ENCODE measurements at places on chromosomes 12 and 14.

DNA sequence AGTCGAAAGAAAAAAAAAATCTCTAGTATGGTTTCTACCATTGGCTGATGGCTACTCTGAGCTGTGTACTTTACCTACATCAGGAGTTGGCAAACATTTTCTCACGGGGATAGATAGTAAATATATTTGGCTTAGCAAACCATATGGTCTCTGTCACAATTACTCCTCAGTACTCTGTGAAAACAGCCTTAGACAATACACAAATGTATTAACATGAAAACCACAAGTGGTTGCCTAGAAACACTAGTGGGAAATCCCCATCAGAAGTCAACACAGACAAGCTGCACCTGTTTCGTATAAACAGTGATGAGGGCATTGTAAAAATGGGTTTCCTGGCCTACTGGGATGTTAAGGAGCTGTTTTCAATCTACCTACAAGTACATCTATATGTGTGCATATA is 84.6 kb upstream of the NAV3 start:
- no peak for DNase-seq

GRCh38 chr12:93169536-93169935 is 208.2 kb upstream of the NUDT4 start:
- no peak for DNase-seq

- no peak for DNase-seq
Measured at GRCh38 chr12:70083677-70084020, 159.6 kb upstream of the CNOT2 start.

- no peak for DNase-seq
Measured at GRCh38 chr14:99829450-99829849, 36.2 kb downstream of the EML1 start.

DNA sequence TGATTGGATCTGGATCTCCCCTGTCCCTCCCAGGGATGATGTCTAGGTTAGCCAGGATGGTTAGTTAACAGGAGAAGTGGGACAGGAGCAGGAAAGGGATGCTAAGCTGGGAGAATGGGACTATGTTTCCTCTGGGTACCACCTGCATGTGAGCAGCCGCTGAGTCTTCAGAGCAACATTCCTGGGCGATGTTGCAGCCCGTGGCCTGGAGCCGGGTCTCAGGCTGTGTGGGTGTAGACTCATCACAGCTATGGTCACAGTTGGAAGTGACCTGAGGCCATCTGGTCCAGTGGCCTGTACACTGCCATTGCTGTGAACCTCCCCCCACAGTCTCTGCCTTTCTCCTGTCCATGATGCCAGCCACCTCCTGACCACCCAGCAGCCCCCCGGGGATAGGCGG is 422.6 kb downstream of the DPF3 start:
- no peak for DNase-seq

GRCh38 chr12:110102255-110102654 is 21.9 kb upstream of the IFT81 start:
- DNase-seq, result no peak

- no peak for DNase-seq
Measured at GRCh38 chr14:96748362-96748761, 48.8 kb upstream of the VRK1 start.

GRCh38 chr12:66549050-66549389 is 129.9 kb downstream of the GRIP1 start:
- no peak for DNase-seq

GRCh38 chr12:106084014-106084671 is 54.6 kb downstream of the NUAK1 start:
- no peak for DNase-seq

DNA sequence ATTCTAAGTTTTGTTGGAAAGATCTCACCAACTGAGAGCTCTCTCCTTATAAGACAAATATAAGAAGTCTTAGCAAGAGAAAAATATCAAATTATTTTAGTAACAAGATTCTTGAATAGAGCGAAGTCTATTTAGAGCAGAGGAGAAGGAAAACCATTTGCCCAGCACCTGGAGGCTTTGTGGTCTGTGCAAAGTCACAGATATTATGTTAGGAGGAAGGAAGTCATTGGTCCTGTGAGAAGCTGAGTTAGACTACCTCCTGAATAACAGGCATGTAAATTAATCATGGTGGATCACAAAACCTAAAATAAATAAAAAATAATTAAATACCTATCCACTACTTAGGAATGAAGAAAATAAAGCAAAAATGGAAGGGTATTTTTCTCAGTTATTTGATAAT is 38.4 kb upstream of the ATXN7L3B start:
- no peak for DNase-seq

DNA sequence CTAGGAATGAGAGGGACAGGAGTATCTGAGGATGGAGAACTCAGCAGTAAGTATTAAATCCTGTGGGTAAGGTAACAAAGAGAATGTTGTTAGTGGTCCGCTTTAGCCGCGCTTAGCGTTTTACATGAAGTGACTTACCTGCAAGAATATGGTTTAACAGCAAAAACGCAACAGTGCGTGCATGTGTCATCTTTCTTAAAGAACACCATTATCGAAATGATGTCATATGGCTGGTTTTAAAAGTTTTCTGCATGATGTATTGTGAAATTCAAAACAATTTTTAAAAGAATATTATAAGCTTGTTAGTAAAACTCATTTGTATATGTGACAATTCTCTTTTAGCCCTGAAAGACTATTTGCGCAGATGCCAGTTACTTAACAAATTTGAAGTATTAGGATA is 1.7 kb downstream of the LEMD3 start:
- DNase-seq, result no peak

All from vagina (tissue), 2 donors.